ENCODE measurements at places on chromosomes 7 and 10. TPM values are rescaled to one million over a fixed set of nuclear protein-coding genes. Genes with fewer than 3 reads are reported as not detected.

The ARL4A gene
- polyA plus RNA-seq = 18.4 TPM

The VSTM2A gene
- not detected for polyA plus RNA-seq

The TMEM236 gene
- 0.49 TPM for polyA plus RNA-seq

The MRLN gene
- polyA plus RNA-seq = 172 TPM

The CARD11 gene
- 0.48 TPM for polyA plus RNA-seq

The RBP4 gene
- polyA plus RNA-seq = 16.0 TPM

The DNAH11 gene
- polyA plus RNA-seq = 0.13 TPM

The IRF5 gene
- 3.1 TPM for polyA plus RNA-seq

The ETV1 gene
- 11.0 TPM for polyA plus RNA-seq
